ENCODE measurements at places on chromosomes 4 and X.
A peak's percentile ranks its signal among the peaks of the same experiment; 100 is the strongest.

- DNase-seq: no peak
Measured at GRCh38 chr4:74473155-74473811, 28.3 kb downstream of the AREG start.

DNA sequence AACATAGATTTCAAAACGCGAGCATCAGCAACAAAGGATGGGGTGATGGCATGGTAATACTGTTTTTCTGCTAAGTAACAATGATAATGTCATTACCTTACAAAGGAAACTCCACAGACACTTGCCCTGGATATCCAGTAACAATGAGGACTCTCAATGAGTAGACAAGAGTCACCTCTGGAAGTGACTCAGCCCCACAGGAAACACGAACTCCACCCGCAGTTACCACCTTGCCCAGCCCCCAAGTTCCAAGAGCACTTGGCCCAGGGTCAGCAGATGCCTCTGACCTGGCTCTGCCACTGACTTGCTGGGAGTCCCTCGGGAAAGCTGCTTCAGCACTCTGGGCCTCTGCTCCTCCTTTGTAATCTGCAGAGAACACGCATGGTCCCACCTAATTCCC, 110.3 kb upstream of the MAP3K15 start:
- no peak for DNase-seq

DNA sequence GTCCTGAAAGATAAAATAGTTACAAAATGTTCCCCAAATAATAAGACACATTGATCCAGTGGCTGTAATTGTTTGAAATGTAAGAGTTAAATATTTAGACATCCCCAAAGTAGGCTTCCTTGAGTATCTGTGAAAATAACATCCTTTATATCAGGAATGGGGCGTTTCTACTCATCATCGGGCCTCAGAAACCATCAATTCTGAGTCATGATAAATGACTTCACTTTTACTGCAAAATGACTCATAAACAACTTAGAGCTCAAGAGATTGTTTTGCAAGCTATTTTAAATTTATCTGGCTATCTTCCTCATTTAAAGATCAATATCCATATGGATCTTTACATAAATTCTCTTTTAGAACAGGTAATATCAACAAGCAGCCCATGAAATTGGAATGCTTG, 369.4 kb upstream of the CNKSR2 start:
- DNase-seq: no peak

GRCh38 chr4:159248384-159249178, 145.7 kb downstream of the RAPGEF2 start:
- no peak for DNase-seq

DNA sequence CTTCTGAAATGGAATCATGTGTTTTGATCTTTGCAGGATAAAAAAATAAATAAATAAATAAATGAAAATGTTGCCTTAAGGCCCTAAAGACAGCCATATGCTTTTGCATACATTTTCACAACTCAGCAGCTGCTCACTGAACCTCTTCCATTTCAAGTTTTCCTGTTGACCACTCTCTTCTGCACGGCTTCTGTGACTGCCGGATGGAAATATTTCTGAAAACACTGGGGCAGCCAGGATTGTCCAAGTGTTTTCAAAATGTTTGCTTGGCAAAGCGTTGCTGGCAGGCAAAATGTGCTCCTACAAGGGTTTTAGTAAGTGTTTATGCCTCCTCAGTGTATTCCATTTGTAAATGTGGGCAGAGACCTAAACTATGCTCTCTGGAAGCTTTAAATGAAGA, 208.1 kb upstream of the IL1RAPL1 start:
- DNase-seq: no peak

DNA sequence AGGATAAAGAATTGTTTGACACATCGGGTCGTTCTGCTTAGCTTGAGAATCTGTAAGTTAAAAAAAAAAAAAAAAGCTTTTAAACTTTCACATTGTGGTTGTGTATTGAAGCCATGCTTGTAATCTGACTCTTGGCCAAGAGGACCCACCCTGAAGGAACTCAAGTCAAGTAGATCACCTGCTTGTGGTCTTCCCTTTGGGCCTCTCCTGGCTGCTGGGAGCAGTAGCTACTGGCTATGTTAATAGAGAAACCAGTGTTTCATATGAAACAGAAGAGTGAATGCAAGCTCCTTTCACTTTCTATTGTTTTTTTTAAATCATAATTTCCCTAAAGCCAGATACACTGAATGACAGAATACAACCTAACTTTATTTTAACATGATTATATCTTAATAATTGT, 402.4 kb upstream of the NDST4 start:
- DNase-seq: peak; percentile 7

DNA sequence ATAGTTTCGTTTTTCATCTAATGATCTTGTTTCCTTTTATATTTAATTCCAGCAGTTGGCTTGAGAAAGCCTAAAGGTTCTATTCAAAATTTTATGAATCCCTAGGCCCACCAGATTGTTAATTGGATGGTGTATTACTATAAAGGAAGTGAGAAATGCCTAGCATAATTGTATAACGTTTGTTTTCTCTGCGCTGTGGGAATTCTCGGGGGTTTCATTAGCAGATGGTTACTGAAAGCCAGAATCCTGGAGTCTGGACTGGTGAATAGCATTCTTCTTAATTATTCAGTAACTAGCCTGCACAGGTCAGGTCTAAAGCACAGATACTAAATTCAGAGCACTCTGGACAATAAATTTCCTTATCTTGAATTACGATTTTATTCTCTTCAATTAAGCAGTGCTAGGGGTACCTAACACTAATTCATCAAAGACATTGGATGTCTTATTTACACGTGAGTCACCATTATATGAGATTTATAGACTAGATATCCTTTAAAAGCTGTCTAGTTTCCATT, 459.4 kb downstream of the DTHD1 start:
- no peak for DNase-seq

DNA sequence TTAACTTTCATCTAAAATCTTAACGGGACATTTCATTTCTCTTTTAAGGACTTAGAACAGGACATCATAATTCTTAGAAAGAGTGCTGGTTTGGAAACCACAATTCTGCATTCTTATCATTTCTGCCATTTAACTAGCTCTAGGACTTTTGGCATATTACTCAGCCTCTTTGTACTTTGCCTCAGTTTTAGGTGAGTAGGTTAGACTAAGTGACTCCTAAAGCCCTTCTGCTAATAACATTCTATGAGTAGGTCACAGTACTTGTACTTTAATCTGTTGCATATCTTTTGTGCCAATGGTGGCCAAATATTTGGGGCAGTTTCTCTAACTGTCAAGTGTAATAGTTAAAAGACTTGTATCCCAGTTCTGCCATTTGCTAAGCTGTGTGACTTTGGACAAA, 115.4 kb upstream of the NUDT6 start:
- no peak for DNase-seq

DNA sequence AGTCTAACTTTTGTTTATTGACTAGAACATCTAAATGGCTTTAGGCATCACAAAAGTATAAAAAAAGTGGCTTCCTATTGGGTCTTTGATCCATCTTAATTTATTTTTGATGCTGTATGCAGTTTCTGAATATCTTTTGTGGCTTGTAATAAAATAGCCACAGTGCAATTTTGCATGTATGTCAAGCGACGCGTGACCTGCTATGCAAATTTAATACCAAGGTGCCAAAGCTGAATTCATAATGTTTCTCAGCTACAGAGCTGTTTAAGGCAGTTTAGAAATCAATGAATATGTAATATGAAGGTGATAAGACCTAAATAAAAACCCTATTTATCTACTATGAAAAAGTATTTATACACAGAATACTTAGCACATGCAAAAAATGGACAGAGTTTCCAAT, 197.8 kb downstream of the AFF2 start:
- peak; percentile 62 for DNase-seq

DNA sequence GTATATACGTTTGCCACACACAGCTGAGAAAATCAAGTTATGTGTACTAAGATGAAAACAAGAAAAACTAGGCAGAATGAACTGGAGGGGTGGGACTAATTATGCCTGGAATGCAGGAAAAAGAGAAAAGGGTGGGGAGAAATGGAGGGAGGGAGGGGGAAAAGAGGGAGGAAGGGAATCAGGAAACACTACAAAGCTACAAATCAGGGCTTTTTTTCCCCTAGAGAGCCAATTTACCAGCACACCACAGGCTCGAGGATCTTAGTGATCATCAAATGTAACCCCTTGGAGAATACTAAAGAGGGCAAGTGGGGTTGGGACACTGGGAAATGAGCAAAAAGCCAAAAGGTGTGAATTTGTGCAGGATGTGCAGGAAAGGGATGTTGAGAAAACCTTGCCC, 451.9 kb downstream of the SMARCA1 start:
- DNase-seq: no peak

DNA sequence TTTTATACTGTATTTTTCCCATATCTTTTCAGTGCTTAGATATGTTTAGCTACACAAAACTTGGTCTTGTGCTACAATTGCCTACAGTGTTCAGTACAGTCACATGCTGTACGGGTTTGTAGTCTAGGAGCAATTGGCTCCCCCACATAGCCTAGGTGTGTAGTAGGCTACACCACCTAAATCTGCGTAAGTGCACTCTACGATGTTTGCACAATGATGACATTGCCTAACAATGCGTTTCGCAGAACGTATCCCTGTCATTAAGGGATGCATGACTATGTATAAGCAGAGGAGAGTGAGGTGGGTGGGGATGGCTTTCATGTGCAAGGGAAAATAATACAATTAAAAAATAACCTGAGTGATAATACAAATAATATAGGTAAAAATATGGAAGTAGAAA, 131.4 kb downstream of the GBA3 start:
- no peak for DNase-seq

DNA sequence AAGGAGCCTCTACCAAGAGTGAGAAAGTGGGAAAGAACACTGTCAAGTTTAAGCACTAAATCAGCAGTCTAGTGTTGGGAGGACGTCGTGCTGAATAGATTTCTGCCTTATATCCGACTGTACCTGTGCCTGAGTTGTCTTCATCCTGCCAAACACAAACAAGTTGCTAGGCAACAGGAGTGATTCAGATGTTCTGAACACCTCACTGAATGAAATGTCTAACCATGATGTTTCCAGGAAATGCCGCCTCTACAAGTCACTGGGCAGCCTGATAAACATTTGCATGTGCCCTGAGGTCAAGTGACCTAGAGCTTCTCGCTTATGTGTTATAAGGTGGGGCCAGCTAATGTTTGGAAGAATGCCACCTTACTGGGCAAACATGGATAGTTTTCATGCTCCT, 37.9 kb downstream of the SGMS2 start:
- no peak for DNase-seq

- no peak for DNase-seq
Measured at GRCh38 chr4:141540643-141541042, 95.7 kb upstream of the IL15 start.

DNA sequence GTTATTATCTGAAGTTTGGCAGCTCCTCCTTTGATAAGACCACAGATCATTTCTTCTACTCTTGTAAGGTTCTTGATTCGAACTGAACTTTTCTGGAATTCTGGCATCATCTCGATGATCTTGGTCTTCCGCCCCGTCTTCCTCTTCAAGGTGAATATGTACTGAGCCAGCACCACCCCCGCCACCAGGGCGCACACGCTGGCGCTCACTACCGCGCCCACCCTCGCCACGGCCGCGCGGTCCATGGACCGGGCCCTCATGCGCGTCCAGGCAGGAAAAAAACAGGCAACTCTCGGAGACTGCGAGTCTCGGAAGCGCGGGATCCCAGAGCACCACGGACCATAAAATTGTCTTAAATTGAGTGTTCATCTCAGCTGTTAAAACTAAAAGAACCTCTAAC, 458.4 kb upstream of the NDST3 start:
- no peak for DNase-seq

- no peak for DNase-seq
Measured at GRCh38 chr4:186017801-186018200, 51.2 kb upstream of the TLR3 start.

- DNase-seq: no peak
Measured at GRCh38 chrX:17601441-17602200, 135.7 kb upstream of the SCML1 start.

DNA sequence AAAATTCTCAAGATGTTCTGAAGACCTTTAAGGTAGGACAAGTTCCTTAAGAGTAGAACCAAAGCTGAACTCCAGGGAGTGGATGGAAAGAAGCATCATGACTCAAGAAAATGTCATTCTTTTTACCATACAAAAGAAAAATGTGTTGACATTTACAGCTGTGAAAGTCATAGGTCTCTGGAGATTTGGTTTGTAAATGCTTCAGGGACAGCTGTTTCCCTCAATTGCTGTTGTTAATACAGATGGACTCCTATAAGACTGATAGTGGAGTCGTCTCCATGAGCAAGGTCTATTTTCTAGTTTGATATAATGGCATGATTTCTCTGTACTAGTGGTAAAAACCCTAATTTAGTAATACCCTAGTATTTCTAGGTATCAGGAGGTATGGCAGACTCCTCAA, 101.7 kb downstream of the PHOX2B start:
- DNase-seq: peak; percentile 19

DNA sequence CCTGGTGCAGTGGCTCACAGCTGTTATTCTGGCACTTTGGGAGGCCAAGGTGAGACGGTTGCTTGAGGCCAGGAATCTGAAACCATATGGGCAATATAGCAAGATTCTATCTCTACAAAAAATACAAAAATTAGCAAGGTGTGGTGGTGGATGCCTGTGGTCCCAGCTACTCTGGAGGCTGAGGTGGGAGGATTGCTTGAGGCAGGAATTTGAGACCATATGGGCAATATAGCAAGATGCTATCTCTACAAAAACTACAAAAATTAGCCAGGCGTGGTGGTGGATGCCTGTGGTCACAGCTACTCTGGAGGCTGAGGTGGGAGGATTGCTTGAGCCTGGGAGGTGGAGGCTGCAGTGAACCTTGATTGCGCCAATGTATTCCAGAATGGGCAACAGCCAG, 2.3 kb downstream of the ADGRG4 start:
- no peak for DNase-seq

DNA sequence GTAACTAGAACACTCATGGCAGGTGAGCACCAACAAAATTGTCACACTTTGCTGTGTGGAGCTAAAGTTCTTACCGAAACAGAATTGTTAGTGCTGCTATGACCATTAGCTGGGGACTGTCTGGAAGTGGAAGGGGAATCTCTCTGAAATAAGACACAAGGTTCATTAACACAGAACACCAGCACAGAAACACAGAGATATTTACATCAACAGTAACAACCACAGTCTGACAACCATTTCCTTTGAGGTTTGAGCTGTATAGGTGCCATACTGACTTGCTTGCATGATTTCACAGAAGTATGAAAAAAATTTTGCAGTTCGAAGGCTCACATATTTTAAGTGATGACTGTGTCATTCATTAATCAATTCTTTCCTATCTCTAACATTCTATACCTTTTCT, 109.8 kb downstream of the NYX start:
- DNase-seq: no peak

DNA sequence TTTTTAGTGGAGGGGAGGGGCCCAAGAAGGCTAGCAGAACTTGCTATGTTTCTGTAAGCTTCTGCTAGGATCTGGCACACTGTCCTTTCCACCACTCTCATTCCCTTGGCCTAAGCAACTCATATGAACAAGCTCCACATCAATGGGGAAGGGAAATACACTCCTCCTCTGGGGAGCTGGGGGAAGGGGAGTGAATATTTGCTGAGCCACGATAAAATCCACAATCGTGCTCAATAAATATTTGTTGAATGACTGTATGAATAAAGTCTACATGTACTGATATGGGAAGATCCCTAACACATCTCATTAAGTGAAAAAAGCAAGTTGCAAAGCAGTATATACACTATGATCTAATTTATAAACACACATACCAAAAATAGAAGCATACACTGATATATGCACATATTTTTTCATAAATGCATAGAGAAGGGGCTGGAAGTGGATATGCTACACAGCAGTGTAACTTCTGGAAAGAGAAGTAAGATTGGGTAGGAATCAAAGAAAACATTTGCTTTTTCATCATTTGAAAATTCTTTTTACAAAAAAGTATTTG, 95.8 kb upstream of the EFHC2 start:
- DNase-seq: no peak
